GM23338 (cell line): ENCODE measurements at places on chromosomes 7 and 10. TPM values are rescaled to one million over a fixed set of nuclear protein-coding genes. Genes with fewer than 3 reads are reported as not detected.

DNA sequence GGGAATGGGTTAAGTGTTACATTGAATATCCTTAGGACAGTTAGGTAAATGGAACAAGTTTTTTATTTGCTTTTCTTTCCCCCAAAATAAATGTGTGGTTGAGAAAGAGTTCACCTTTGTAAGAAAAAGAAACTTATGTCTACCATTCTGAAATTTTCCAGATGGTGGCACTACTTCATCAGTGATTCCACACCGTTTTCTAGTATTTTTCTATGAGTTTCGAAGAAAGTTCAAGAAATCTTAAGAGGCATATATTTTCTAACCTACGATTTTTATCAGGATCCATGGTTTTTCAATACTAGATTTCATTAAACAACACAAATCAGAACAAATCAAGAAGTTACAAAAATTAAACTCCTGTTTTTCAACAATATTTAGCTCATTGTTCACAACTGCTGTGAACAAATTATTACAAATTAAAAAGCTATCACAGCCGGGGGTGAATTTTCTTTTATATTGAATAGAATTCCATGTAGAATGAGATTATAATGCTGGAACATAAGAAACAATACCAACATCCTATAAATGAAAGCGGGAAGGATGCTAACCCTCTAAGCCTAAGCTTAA, 163.1 kb upstream of the NPVF start:
- no peak overlapping the region for H3K27ac ChIP-seq
- no peaks in the 10 kb centered on the region for H3K36me3 ChIP-seq
- H3K27me3 ChIP-seq = no peaks in the 10 kb centered on the region
- DNase-seq = no peak

GRCh38 chr10:75512203-75512933, 80.9 kb downstream of the LRMDA start:
- H3K27ac ChIP-seq = no peak overlapping the region
- H3K27me3 ChIP-seq = no peaks in the 10 kb centered on the region
- H3K36me3 ChIP-seq = no peaks in the 10 kb centered on the region
- DNase-seq = peak; percentile 60
- peaks cover 10% of the 10 kb centered on the region; the same call in 1 of the 2 replicates for H3K4me1 ChIP-seq
- no peak overlapping the region for H3K4me3 ChIP-seq

DNA sequence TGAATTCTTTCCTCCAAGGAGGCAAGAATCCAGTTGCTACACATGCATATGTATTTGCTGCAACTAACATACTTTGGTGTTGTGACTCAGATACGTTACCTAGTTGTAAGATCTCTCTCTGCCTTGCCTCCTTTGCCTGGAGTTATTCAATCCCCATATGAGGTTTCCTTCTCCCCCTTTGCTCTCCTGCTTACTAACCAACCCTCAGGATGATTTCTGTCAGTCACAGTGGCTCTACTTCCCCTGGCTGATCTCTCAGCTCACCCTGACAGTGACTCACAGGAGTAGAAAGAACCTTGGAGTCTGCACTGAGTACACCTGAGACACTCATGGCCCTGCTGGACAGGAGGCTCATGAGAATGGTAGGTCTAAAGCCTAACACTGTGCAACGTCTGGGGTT, 92.0 kb downstream of the TMEM106B start:
- H3K4me1 ChIP-seq = peaks cover 7% of the 10 kb centered on the region; the same call in 1 of the 2 replicates
- H3K36me3 ChIP-seq = no peaks in the 10 kb centered on the region
- no peak overlapping the region for H3K4me3 ChIP-seq

- DNase-seq = no peak
- H3K4me3 ChIP-seq = no peak overlapping the region
- peaks cover 11% of the 10 kb centered on the region; the same call in 1 of the 2 replicates for H3K4me1 ChIP-seq
- no peaks in the 10 kb centered on the region for H3K36me3 ChIP-seq
- no peak overlapping the region for H3K27ac ChIP-seq
- H3K27me3 ChIP-seq = no peaks in the 10 kb centered on the region
Observed at GRCh38 chr7:102008535-102009262, 191.3 kb downstream of the CUX1 start.

DNA sequence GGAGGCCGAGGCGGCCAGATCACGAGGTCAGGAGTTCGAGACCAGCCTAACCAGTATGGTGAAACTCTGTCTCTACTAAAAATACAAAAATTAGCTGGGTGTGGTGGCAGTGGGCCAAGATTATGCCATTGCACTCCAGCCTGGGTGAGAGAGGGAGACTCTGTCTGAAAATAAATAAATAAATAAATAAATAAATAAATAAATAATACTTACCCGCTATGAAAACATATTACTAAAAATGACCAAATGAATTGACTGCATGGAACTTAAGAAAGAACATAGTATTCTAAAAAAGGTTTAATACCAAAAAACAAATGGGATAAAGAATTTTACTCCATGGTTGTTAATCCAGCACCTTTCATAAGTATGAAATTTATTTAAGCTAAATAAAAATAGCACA, 305.0 kb downstream of the GATA3 start:
- H3K27me3 ChIP-seq = no peaks in the 10 kb centered on the region
- DNase-seq = no peak
- H3K36me3 ChIP-seq = no peaks in the 10 kb centered on the region
- no peak overlapping the region for H3K27ac ChIP-seq
- no peaks in the 10 kb centered on the region for H3K4me1 ChIP-seq

DNA sequence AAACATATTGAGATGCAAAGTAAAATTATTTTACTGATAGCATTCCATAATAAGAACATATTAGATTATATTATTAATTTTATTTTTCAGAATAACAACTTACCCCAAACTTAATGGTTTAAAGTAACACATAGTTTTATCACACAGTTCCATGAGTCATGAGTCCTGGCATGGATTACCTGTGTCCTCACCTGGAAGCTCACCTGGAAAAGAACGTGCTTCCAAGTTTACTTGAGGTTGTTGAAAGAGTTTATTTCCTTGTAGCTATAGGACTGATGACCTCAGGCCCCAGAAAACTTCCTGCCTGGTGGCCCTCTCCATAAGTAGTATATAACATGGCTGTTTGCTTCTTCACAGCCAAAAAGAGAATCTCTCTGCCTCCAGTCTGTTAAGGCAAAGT, 254.6 kb downstream of the TFEC start:
- no peak overlapping the region for H3K4me3 ChIP-seq
- no peak for DNase-seq
- H3K4me1 ChIP-seq = peaks cover 4% of the 10 kb centered on the region; the same call in 1 of the 2 replicates
- H3K27ac ChIP-seq = no peak overlapping the region
- no peaks in the 10 kb centered on the region for H3K27me3 ChIP-seq
- H3K36me3 ChIP-seq = no peaks in the 10 kb centered on the region

GRCh38 chr7:15678653-15679052, 7.8 kb downstream of the MEOX2 start:
- H3K4me1 ChIP-seq = no peaks in the 10 kb centered on the region
- no peaks in the 10 kb centered on the region for H3K36me3 ChIP-seq
- DNase-seq = no peak
- peaks cover 6% of the 10 kb centered on the region for H3K27me3 ChIP-seq
- H3K27ac ChIP-seq = no peak overlapping the region

DNA sequence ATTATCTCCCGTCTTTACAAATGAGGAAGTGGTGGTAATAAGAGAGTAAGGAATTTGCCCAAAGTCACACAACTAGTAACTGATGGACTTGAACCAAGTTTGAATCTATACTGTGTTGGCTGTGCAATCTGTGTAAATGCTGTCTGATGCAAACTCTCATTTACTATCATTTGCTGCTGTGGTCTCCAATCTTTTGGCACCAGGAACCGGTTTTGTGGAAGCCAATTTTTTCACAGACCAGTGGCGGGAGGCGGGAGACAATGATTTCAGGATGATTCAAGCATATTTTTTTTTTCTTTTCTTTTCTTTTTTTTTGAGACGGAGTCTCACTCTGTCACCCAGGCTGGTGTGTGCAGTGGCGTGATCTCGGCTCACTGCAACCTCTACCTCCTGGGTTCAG, 450.0 kb upstream of the FZD8 start:
- no peaks in the 10 kb centered on the region for H3K36me3 ChIP-seq
- H3K4me3 ChIP-seq = no peak overlapping the region
- no peaks in the 10 kb centered on the region for H3K4me1 ChIP-seq
- no peaks in the 10 kb centered on the region for H3K27me3 ChIP-seq
- no peak for DNase-seq
- no peak overlapping the region for H3K27ac ChIP-seq

DNA sequence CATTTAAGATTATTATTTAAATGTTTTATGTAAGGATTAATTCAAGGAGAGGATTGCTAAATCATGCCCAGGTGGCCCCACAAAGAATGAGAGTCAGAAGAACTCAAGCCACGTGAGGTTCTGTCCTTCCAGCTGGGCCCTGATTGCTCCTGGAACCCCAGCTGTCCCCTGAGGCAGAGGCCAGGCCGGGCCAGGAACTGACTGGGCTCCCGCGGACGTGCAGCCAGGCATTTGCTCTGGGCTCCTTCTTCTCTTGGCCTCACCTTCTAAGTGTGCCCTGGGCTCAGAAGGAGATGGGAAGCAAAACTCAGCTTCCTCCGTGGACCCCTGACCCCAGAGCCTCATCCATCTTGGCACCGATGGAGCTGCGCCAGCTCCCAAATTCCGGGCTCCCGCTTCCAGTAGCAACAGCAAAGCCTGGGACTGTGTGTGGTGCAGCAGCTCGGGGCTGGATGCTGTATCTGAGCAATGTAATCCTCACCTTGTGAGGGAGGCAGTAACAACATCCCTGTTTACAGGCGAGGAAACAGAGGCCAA, 250.6 kb upstream of the PPP2R2D start:
- no peaks in the 10 kb centered on the region for H3K27me3 ChIP-seq
- DNase-seq = no peak
- H3K27ac ChIP-seq = no peak overlapping the region
- no peak overlapping the region for H3K4me3 ChIP-seq

DNA sequence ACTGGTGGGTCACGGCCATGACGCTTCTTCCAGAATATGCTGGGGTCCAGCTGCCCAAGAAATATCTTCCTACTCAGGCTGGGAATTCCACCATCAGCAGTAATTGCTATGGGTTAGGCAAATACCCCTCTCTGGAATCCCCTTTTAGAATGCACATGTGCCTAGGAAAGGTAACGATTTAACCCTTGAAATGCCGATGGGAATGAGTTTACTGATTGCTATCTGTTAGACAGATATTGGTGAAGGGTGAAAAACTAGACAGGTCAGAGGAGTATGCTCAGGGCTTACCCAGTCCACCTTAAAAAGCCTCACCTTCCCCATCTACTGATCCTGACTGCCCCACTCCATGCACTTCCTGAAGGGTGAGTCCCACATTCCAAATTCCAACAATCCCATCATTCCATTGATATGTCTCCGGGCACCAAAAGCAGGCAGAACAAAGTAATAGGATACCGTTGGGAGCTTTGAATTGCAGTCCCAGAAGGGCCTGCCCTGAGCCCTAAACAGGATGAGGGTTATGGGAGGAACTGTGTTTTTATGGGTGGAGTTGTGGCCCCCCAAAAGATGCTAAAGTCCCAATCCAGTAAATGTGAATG, 59.3 kb downstream of the DLG5 start:
- H3K4me3 ChIP-seq = no peak overlapping the region
- peak; percentile 29 for DNase-seq
- H3K4me1 ChIP-seq = peaks cover 36% of the 10 kb centered on the region
- no peaks in the 10 kb centered on the region for H3K36me3 ChIP-seq

DNA sequence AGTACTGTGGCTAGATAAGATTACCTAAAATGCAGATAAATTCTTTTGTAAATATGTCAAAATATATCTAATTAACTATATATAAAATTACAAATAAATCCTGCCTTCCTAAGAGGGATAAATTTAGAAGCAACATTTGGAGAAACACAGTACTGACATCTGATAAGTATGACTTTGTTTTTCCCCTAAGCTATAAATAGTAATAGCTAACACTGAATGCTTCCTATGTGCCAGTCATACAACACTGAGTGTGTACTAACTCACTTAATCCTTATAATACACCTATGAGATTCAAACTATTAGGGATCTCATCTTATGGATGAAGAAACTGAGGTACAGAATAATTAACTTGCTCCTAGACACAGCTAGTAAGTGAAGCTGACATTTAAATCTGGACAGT, 733.4 kb downstream of the MAGI2 start:
- H3K27ac ChIP-seq = no peak overlapping the region
- H3K27me3 ChIP-seq = no peaks in the 10 kb centered on the region
- H3K36me3 ChIP-seq = no peaks in the 10 kb centered on the region
- no peak for DNase-seq
- peaks cover 20% of the 10 kb centered on the region; the same call in 1 of the 2 replicates for H3K4me1 ChIP-seq
- H3K4me3 ChIP-seq = no peak overlapping the region

DNA sequence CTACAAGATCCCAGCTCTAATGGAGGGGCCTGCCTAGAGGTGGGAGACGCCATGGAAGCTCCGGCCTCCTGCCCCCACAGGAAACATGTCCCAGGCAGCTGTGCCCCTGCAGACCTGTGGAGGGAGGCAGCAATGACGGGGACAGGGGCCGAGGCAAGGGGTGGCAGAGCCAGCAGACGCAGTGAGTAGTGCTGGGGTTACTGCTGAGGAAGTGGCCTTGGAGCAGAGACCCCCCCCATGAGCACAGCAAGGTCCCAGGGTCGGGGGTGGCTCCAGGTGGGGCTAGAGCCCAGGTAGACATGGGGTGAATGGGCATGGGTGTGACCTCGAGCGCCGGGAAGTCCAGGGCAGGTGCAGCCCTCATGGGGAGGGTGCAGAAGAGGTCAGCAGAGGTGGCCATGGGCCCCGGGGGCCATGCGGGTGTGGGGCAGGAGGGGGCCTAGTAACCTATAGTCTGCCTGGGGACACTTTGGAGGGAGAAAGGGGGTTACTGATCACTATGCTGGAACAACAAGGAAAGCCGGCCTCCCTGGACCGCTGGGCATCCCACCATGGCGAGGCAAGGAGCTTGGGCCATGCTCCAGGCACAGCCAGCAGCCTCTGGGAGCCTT, 45.5 kb downstream of the JAKMIP3 start:
- H3K27me3 ChIP-seq = no peaks in the 10 kb centered on the region
- no peaks in the 10 kb centered on the region for H3K36me3 ChIP-seq
- H3K4me3 ChIP-seq = no peak overlapping the region
- no peaks in the 10 kb centered on the region for H3K4me1 ChIP-seq

- peak; percentile 82 for DNase-seq
- no peak overlapping the region for H3K27ac ChIP-seq
- no peaks in the 10 kb centered on the region for H3K27me3 ChIP-seq
- no peak overlapping the region for H3K4me3 ChIP-seq
Observed at GRCh38 chr10:79022565-79023230, 46.1 kb upstream of the ZMIZ1 start.

DNA sequence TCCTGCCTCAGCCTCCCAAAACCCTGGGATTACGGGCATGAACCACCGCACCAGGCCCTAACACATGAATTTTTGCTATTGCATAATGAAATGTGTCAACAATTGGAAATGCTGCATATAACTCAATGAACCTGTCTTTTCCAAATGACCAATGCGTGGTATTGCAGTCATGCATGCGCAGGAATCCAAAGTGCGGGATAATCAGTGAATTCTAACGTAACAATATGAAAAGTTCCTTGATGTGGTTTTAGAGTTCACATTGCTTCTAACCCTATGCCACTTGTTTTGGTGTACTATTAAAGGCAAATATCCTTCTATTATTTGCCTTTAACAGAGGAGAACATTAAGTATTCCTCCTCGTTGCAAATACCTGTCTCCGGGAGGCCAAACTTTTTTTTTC, 10.5 kb downstream of the TDRD1 start:
- no peak overlapping the region for H3K27ac ChIP-seq
- no peaks in the 10 kb centered on the region for H3K4me1 ChIP-seq
- no peaks in the 10 kb centered on the region for H3K36me3 ChIP-seq
- H3K27me3 ChIP-seq = no peaks in the 10 kb centered on the region
- H3K4me3 ChIP-seq = no peak overlapping the region

The NOLC1 gene
- total RNA-seq = 145 and 178 TPM in 2 replicates

The TAS2R3 gene
- total RNA-seq = 3.9 and 6.9 TPM in 2 replicates

The DNAJB6 gene
- 308 and 325 TPM in 2 replicates for total RNA-seq

The PRLHR gene
- 0.24 TPM in 1 of 2 replicates, not detected in the other for total RNA-seq

The KIF11 gene
- total RNA-seq = 50.3 and 56.7 TPM in 2 replicates

The MYO1G gene
- 0.08 and 0.10 TPM in 2 replicates for total RNA-seq
